ENCODE measurements at places on chromosomes 11 and 22. TPM values are rescaled to one million over a fixed set of nuclear protein-coding genes. Genes with fewer than 3 reads are reported as not detected.

Gene TSKU
- 11.2 TPM for polyA plus RNA-seq

Gene MYEOV
- 0.08 TPM for polyA plus RNA-seq

Gene GDPD4
- polyA plus RNA-seq: not detected

- no peak for DNase-seq
- peaks cover 32% of the 10 kb centered on the region for H3K36me3 ChIP-seq
- H3K4me1 ChIP-seq: peaks cover 54% of the 10 kb centered on the region
- H3K27ac ChIP-seq: no peak overlapping the region
- peak overlapping the region; percentile 77 for H3K4me3 ChIP-seq
- H3K27me3 ChIP-seq: no peaks in the 10 kb centered on the region
These were observed 14.0 kb upstream of the WDR74 start for GRCh38 chr11:62853279-62853965.

DNA sequence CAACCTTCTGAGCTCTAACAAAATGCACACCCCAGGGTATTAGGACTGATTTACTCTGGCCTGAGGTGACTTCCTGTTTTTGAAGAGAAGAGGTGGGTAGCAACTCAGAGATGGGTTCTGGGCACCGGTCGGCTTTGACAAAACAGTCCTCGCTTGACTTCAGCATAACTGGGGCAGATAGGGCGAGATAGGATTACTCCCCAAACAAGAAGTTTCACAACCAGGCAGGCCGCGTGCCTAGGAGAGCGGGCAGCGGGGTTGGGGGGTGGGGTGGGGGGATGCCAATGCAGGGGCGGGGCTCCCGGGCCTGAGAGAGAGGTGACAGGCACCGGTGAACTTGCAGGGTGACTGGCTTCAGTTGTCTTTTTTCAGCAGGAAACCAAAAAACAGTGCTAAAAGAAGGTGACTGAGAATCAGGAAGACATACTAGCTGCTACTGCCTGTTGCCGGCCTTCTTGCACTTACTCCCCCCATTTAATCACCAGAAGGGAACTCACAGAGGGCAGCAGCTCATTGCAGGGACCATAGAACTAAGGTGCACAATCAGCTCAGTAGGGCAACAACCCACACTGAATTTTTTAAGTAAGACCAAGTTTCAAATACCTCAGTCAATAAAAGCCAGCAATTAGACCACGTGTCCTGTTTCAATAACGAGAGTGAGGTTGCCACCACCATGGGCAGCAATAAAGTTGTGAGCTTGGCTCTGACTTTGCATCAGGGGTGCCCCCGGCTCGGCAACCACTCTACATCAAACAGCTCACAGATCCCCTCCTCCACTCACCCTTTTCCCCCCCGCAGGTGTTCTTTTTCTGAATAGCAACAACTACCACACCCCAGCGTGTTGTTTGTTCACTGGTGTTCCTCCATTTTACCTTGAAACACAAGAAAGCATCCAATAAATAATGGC lies 37.2 kb upstream of the ETS1 start:
- no peak for DNase-seq
- no peak overlapping the region for H3K27ac ChIP-seq
- no peak overlapping the region for H3K4me3 ChIP-seq
- H3K36me3 ChIP-seq: no peaks in the 10 kb centered on the region
- no peaks in the 10 kb centered on the region for H3K27me3 ChIP-seq

DNA sequence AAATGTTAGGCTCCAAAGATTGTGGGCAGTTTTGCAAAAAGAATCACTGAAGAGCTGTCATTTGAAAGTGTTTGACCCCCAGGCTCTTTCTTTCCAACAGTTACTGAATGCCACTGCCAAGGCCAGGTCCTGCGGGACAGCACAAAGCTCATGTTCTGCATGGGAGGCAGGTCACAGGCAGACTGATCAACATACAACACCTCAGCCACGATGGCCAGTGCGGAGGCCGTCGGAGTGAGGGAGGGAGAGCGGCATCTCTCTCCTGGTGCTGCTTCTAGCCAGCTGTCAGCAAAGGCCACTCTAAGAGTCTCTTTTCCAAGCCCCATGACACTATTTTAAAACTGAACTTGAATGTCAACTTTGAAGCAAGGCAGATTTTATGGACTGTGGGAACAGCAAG lies 49.9 kb downstream of the ARFGAP3 start:
- no peaks in the 10 kb centered on the region for H3K36me3 ChIP-seq
- H3K27ac ChIP-seq: no peak overlapping the region

DNA sequence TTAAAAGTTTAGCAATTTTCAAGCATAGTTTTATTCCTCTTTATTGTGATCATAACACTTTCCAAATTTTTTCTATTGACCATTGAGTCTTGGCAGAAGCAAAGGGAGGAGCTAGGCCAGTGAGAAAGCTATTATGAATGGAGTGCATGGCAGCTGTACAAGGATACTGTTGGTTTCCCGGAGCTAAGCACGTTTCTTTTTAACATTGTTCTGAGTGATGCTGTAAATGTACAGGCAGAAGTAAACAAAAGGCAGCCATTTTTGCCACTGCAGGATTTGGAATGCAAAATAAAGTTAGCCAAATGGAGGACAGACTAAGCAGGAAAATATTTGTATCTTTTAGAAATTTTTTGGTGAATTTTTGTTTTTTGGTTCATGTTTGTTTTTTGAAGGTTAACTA lies 16.2 kb downstream of the CBL start:
- DNase-seq: no peak
- H3K36me3 ChIP-seq: no peaks in the 10 kb centered on the region
- H3K27ac ChIP-seq: no peak overlapping the region
- peaks cover 11% of the 10 kb centered on the region for H3K4me1 ChIP-seq
- no peaks in the 10 kb centered on the region for H3K27me3 ChIP-seq
- no peak overlapping the region for H3K4me3 ChIP-seq

GRCh38 chr11:58786693-58787092 lies 55.0 kb upstream of the GLYAT start:
- no peak overlapping the region for H3K27ac ChIP-seq
- no peak overlapping the region for H3K4me3 ChIP-seq
- H3K36me3 ChIP-seq: no peaks in the 10 kb centered on the region
- no peaks in the 10 kb centered on the region for H3K27me3 ChIP-seq
- DNase-seq: no peak
- H3K4me1 ChIP-seq: no peaks in the 10 kb centered on the region

- H3K27ac ChIP-seq: no peak overlapping the region
- no peaks in the 10 kb centered on the region for H3K4me1 ChIP-seq
- H3K36me3 ChIP-seq: no peaks in the 10 kb centered on the region
- H3K27me3 ChIP-seq: no peaks in the 10 kb centered on the region
- no peak overlapping the region for H3K4me3 ChIP-seq
These were observed 140.4 kb upstream of the ARHGAP42 start for GRCh38 chr11:100546714-100547113.

DNA sequence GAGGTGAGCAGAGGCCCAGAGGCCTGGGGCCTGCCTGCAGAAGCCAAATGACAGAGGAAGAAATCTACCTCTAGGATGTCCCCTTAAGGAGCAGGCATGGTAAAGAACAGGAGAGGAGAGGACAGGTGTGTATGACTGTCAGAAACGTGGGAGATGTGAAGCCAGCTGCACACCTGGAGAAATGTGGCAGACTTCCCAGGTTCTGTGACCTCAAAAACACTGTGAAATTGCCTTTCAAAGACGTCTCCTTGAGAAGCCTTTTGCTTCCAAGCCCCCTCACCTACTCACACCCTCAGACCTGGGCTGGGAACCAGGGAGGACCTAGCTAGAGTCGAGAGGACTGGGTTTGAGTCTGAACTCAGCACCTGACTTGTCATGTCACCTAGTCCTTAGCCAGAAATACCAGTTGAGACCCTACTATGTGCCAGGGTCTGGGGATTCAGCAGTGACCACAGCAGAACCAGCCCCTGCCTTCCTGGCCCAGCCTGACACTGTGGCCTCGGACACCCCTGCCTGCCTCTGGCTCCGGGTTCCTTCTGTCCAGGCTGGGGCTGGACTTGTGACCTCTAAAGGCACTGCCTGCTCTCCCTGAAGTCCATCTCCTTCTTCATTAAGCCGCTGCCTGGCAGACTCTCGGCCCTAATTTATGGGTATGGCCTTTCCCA lies 5.6 kb downstream of the TPBGL start:
- no peaks in the 10 kb centered on the region for H3K36me3 ChIP-seq
- H3K4me1 ChIP-seq: peaks cover 7% of the 10 kb centered on the region
- DNase-seq: no peak
- no peak overlapping the region for H3K4me3 ChIP-seq
- H3K27me3 ChIP-seq: peaks cover 24% of the 10 kb centered on the region

- peak overlapping the region; percentile 94 for H3K4me3 ChIP-seq
- H3K27me3 ChIP-seq: no peaks in the 10 kb centered on the region
- H3K36me3 ChIP-seq: peaks cover 20% of the 10 kb centered on the region
These were observed 841 bp downstream of the RIC8A start for GRCh38 chr11:208181-208916.

- no peak overlapping the region for H3K4me3 ChIP-seq
- no peaks in the 10 kb centered on the region for H3K4me1 ChIP-seq
- no peak for DNase-seq
- H3K36me3 ChIP-seq: no peaks in the 10 kb centered on the region
- no peaks in the 10 kb centered on the region for H3K27me3 ChIP-seq
These were observed 42.5 kb upstream of the CEP126 start for GRCh38 chr11:101872171-101872882.

GRCh38 chr22:23179381-23180299 lies 669 bp upstream of the BCR start:
- H3K27ac ChIP-seq: peak overlapping the region; percentile 68
- peaks cover 47% of the 10 kb centered on the region for H3K4me1 ChIP-seq
- H3K36me3 ChIP-seq: no peaks in the 10 kb centered on the region
- no peaks in the 10 kb centered on the region for H3K27me3 ChIP-seq

- no peak for DNase-seq
- H3K4me1 ChIP-seq: no peaks in the 10 kb centered on the region
- H3K36me3 ChIP-seq: no peaks in the 10 kb centered on the region
These were observed 124.4 kb upstream of the RAG2 start for GRCh38 chr11:36722421-36722820.

DNA sequence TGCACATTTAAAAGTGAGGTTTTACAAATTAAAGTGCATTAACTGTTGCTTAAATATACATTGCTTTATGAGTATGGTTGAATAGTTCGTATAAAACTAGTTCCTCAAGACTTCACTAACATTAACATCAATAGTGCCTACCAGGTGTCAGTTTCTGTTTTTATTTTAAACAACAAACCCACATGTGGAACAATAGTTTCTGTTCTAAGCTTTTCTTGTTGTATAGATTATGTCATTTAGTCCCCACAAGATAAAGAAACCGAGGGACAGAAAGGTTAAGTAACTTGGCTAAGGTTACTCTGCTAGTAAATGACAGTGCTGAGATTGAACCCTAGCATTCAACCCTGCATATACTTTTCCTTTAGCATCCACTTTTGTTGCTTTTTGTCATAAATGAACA lies 41.4 kb upstream of the ST14 start:
- no peaks in the 10 kb centered on the region for H3K27me3 ChIP-seq
- peaks cover 21% of the 10 kb centered on the region for H3K36me3 ChIP-seq
- no peak overlapping the region for H3K4me3 ChIP-seq
- DNase-seq: no peak

GRCh38 chr22:20881869-20882815 lies 23.3 kb downstream of the SNAP29 start:
- no peak for DNase-seq
- H3K27ac ChIP-seq: no peak overlapping the region
- H3K4me3 ChIP-seq: no peak overlapping the region

- no peaks in the 10 kb centered on the region for H3K36me3 ChIP-seq
- no peaks in the 10 kb centered on the region for H3K27me3 ChIP-seq
- no peak for DNase-seq
- H3K27ac ChIP-seq: no peak overlapping the region
- H3K4me3 ChIP-seq: no peak overlapping the region
These were observed 187.4 kb upstream of the MTMR2 start for GRCh38 chr11:96111308-96111707.

DNA sequence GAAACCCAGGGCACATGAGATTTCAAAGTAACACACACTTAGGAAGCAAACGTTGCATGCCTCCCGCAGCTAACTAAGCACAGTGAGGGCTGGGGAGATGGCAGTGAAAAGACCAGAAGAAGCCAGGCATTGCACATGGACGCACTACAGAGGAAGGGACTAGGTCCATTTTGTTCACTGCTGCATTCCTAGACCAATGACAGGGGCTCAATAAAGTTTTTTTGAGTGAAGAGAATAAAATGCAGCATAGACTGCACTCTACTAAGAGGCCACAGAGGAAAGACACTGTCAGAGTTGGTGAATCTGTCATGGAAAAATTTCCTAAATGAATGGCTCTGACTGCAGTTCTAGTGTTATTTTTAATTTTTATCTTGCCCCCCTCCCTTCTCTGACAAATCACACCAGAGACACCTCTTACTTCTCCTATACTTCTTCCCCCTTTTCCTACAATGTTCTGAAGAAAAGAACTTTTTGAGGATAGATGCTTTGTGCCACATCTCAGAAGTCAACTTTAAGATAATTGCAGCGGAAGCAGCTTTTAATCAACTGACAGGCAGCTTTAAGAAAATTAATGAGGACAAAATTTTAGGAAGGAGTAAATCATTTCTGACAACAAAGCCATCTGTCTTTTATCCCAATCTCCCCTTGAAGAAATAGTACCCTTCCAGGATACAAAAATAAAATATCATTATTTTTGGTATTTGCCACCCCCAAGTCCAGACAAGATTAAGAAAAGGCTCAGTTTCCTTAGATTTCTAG lies 34.8 kb upstream of the CHRM4 start:
- no peak overlapping the region for H3K4me3 ChIP-seq
- no peak overlapping the region for H3K27ac ChIP-seq
- H3K4me1 ChIP-seq: no peaks in the 10 kb centered on the region
- no peaks in the 10 kb centered on the region for H3K27me3 ChIP-seq
- DNase-seq: no peak
- peaks cover 31% of the 10 kb centered on the region for H3K36me3 ChIP-seq

GRCh38 chr11:8040261-8040920 lies 40.6 kb upstream of the TUB start:
- H3K4me3 ChIP-seq: no peak overlapping the region
- no peaks in the 10 kb centered on the region for H3K27me3 ChIP-seq
- H3K4me1 ChIP-seq: peaks cover 5% of the 10 kb centered on the region
- H3K36me3 ChIP-seq: no peaks in the 10 kb centered on the region
- no peak overlapping the region for H3K27ac ChIP-seq

DNA sequence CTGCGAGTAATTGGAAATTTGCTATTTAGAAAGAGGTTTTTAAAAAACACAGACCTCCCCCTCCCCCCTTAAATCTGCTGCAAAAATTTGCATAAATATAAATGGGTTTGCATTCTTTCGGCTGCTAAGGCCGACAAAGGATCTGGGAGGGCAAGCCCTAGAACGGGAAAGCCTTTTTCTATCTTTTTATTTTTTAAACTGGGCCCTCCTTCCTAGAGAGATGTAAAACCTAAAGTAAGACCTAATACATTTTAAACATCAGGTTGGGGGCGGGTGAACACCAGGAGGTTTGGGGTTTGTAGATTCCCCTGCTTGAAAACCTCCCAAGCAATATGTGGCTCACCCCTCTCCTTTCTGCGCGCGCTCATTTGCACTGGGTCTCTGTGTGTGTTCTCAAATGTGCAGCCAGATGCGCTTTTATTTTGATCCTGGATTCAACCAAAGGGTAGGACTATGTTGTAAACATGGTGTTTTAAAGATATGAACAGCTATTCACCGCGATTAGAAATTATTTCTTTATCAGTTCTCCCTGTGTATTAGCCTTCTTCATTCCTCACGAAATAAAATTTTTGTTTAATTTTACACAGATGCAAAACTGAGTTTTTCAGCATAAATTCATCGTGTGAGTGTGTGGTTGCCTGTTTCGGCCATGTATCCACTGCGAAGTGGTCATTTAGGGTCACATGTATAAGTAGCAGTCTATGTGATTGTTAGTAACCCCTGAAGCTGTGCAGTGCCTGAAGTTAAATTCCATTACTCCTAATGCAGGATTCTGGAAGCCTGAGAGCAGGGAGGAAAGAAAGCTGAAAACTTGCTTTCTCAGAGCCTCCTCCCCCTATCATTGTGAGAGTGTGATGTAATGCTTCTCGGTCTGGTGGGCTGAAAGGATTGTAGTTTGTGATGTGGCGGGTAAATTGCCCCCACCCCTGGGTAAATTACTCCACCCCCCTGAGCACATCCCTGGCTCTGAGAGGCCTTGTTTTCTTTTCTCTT lies 988 bp downstream of the TNRC6B start:
- peaks cover 30% of the 10 kb centered on the region for H3K4me1 ChIP-seq
- no peak for DNase-seq
- peak overlapping the region; percentile 96 for H3K27ac ChIP-seq
